ENCODE measurements at places on chromosomes 5 and 9.

DNA sequence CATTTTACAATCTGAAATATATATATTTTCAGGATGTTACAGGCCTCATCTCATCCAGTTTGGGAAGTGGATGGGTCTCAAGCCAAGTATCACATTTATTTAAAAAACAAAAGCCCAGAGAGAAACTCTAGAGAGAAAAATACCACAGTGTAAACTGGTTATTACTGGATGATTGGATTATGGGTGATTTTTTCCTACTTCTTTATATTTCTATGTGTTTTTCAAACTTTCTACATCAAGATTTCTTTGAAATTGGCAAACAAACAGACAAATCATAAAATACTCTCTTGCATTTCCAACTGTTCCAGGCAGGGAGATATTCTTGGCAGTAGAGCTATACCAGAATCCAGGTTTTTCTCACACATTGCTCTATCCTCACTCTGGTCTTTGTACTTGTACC is 116.0 kb upstream of the SMIM23 start:
- DNase-seq: no peak

DNA sequence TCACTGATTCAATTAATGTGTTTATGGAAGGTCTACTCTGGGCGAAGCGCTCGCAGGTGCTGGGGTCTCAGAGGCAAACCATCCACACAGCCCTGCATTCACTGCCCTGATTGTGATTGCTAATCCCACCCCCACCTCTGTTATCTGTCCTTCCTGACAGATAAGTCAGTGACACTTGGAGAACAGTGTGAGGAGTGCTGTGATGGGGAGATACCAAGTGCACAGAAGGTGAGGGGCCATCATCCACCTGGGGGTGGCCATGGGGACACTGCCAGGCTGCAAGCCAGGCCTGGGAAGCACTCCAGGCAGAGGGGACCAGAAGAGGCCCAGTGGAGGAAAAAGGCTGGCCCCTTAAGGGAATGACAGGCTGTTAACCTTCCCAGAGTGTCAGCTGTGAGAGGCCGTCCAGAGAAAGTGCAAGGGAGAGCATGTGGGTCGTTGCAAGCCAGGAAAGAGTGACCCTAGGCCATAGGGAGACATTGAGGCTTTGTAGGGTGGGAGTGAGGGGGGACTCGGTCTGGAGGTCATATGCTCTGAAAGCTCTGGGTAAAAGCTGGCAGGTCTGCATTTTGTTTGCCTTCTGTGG is 18.0 kb downstream of the IL9 start:
- DNase-seq: no peak

GRCh38 chr9:114243240-114243639 is 79.7 kb upstream of the ORM1 start:
- no peak for DNase-seq

DNA sequence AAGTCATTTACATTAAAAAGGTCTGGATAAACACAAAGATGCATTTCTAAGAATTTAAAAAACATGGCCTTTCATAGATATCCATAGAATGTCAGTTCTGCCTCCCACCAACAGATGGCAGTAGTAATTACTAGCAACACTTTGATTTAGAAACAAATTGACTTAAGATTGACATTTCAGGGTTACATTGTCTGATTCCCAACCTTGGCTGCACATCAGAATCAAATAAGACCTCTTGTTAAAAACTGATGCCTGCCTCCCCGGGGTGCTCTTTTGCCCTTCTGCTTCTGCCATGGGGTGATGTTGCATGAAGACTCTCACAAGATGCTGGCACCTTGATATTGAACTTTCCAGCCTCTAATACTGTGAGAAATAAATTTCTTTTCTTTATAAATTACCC is 146.2 kb upstream of the GPR151 start:
- DNase-seq: no peak

GRCh38 chr5:124936626-124936933 is 190.1 kb upstream of the ZNF608 start:
- DNase-seq: no peak

DNA sequence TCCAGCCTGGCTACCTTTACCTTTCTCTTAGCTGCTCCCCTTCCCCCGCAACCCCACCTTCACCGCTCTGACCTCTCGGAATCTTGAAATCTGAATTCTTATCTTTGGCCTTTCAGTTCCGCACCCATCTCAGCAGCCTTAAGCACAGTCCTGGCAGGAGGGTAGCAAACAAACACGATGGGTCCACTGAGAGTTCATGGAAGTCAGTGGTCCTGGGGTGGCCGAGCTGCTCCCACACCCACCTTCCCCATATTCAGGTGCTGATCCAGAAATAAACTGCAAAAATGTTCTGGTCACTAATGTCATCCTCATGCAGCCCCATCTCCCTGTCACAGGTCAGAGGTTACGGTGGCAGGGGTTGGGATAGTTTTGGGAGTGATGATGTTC is 59.6 kb upstream of the TBC1D2 start:
- DNase-seq: no peak

GRCh38 chr5:9025942-9026341 is 519.9 kb downstream of the SEMA5A start:
- no peak for DNase-seq

DNA sequence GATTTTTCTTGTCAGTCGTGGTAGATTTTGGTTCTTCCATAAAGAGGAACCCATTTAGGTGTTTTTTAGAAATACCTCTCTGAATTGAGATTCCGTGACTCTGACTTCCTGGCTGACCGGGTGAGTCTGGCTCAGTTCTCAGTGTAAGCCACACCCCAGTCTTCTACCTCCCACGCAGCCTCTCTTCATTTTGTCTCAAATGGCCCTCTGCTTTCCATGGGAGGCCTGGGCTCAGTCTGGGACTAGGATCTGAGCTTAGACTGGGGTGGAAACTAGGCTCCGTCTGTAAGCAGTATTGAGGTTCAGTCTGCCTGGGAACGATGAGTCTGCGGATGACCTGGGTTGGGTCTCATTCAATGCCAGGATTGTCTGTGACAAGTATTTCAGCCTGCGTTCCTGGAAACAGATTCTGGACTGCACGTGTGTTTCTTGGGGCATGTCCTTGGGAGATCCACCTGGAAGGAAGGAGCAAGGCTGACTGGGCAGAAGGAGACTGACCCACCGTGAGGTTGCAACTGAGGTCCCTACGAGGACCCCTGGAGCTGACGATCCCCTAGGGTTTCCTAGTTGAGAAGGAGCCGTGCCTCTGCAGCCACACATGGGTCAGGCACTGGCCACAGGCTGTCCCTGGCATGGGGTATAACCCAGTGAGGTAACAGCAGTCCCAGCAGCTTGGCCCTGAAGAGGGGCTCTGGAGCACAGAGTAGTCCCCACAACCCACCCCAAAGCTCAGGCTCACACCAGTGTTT is 12.4 kb upstream of the CRB2 start:
- DNase-seq: no peak

- no peak for DNase-seq
Observed at GRCh38 chr9:20227166-20227874, 395.0 kb downstream of the MLLT3 start.

DNA sequence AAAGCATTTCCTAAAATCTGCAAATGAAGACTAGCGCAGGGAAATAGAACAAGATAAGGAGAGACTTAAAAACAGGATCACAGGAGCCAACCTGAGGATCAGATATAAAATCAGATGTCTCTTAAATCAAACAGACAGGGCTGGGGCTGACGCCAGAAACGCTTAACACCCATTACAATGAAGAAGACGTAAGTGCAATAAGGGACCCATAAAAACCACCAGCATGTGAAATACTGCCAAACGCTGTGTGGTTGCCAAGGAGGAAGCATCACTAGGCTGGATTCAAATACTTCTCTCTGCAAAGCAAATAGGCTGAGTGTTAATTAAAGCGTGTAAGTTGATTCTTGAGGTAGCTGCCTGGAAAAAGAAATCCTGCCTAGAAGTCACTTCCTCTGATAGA is 74.4 kb upstream of the ATP10B start:
- DNase-seq: no peak

GRCh38 chr9:137166380-137167229 is 3.2 kb downstream of the LRRC26 start:
- no peak for DNase-seq
